GM23248 (cell line): ENCODE measurements at places on chromosomes 3 and 15.

DNA sequence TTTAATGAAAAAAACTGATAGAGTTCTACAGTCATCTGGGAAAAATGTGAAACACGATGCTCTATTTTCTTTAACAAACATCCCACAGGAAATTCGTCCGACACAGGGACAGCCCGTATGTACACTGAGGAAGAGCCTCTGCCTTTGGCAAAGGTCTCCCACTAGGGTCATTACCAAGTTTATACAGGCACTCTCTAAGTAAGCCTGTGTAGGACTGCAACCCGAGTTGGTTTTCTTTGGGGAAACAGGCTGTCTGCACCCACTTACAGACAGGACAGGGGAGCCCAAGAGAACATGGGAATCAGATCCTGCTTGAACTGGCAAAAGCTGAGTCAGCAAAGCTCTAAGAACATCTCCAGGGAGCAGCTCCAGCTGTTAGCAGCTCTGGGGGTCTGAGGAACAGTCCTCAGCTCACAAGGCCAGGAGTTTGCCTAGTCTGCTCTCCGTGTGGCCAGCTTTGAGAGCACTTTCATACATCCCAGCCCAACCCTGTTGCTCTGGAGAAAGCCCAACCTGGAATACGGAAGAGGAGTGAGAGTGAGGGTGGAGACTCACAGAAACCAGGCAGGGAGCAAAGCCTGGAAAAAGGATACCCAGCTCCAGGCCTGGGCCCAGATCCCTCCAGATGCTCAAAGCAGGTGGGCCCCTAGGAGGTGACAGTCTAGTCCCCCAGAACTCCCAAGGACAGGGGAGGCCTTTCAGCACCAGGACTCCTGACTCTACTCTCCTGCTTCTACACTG is 1.9 kb downstream of the TBC1D2B start:
- DNase-seq, result peak; percentile 91

DNA sequence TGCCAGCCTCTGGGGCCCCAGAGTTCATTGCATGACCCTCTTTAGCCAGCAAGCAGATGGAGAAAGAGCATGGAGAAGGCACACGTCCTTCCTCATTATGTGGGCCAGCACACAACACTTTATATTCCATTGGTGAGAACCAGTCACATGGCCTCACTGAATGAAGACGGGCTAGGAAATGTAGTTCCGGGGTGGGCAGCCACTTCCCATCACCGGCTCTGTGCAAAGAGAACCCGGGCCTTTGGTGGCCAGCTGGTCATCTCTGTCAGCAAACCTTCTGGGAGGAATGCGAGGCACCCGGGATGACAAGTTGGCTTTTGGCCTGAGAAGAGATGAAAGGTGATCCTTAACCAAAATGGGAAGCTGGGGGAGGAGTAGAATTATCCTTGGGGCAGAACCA is 90.2 kb upstream of the VGLL4 start:
- no peak for DNase-seq

DNA sequence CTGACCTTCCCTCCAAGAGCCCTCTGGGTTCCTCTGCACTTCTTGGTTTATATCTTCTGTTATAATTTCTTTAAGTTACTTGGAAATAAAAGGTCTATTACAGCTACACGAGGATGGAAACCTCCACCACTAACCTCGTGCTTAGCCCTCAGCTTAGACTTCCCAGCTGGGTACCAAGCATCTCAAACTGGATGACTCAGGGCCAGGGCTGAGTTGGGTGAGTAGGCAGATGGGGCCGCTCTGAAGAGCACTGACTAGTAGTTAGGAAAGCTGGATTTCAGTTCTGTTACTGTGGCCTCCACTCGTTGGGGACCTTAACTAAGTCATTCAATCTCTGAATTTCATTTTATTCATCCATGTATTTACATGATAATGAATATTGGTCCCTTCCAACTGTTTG is 1036.6 kb downstream of the IGSF11 start:
- peak; percentile 84 for DNase-seq

DNA sequence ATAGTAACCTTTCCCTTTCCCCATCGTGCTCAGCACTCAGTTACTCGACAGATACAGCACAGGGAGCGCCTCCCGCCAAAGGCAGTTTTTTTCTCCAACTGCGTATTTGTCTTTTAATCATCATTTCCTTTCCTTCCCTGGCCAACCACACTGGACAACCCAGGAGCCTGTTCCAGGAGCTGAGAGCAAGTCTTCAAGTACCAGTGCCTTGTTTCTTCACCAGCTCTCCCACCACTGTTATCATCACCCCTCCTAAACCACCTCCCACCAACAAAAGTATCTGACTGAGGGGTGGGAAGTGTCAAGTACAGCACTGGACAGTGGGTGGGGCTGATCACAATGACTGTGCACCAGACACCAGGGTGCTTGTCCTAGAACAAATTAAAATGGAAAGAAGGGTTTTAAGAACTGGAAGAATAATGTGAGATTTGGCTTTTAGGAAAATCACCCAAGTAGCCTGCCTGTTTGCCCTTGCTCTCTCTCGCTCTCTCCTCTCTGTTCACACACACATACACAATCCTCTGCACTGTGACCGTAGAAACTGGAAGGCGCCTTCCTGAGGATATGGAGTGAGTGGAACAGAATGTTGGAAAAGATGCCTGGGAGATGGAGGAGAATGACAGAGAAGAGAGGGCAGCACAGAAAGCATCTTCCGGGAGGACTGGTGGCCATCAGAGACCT is 126.3 kb downstream of the TNIK start:
- DNase-seq, result no peak

DNA sequence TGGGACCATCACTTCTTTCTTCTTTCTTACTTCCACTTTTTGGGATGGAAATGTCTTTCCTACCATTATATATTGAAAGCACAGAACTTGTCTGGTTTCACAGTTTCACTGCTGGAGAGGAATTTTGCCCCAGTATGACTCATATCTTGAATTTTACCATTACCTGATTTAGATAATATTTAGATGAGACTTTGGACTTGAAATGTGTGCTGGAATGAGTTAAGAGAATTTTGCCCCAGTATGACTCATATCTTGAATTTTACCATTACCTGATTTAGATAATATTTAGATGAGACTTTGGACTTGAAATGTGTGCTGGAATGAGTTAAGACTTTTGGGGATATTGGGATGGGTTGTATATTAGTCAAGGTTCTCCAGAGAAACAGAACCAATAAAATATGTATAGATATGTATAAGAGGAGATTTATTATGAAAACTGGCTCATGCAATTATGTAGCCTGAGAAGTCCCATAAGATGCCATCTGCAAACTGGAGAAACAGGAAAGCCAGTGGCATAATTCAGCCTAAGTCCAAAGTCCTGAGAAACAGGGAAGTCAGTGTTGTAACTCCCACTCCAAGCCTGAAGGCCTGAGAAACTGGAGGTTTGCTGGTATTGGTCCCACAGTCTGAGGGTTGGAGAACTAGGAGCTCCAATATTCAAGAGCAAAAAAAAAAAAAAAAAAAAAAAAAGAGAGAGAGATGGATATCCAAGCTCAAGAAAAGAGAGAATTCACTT is 1029.2 kb downstream of the EPHA3 start:
- no peak for DNase-seq

DNA sequence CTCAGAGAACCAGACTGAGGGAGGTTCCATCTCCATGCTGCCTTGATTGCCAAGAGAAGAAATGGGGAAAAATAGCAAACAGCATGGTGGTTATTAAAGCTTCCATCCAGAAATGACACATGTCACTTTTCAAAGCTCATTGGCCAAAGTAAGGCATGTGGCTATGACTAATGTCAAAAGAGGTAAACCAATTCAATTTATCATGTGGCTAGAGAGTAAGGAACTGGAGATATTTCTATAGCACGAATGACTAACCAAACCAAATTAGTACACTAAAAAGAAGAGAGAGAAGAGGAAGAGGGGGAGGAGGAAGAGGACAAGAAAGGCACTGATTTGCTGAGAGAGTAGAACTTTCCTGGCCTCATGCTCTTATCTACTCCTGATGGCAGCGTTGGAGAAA is 115.2 kb upstream of the SLC6A11 start:
- no peak for DNase-seq

DNA sequence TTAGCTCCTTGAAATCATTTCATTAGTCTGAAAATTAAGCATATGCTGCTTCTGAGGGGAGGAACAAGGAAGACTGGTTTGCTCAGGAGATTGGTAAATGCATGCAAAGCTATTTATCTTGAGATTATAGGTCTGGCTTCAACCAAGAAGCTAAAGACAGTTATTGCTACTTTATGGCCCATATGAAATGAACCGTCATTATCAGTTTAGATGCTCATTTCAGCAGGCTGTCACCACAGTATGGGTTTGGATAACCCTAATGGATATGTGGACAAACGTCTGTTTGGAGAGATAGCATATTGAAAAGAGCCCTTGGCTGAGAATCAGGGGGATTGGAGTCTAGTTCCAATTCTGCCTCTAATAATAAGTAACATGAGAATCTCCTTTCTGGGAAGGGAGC is 922.6 kb downstream of the TUSC7 start:
- DNase-seq, result no peak
